Neural crest cell (in vitro differentiated cells): ENCODE measurements at places on chromosomes 2 and 18. TPM values are rescaled to one million over a fixed set of nuclear protein-coding genes. Genes with fewer than 3 reads are reported as not detected.

DNA sequence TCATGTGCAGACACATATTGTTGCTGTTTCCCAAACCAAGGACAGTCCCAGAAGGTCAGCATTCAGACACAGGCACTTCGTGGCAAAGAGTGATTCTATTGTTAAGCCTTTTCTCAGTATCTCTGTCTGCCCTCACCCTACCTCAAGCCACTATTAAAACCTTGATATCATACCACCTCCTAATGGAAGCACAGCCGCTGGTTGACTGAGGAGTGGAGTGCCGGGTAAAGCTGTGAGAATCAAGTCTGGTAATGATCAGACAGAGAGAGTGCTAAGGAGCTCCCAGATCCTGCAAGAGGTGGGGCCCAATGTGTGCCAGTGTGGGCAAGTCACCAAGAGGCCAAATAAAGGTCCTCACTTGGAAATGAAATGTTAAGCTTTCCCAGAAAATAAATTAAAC, 819.5 kb downstream of the BCL11A start:
- H3K36me3 ChIP-seq, result no peaks in the 10 kb centered on the region
- peaks cover 18% of the 10 kb centered on the region for H3K4me1 ChIP-seq
- H3K27ac ChIP-seq, result no peak overlapping the region
- H3K27me3 ChIP-seq, result no peaks in the 10 kb centered on the region

DNA sequence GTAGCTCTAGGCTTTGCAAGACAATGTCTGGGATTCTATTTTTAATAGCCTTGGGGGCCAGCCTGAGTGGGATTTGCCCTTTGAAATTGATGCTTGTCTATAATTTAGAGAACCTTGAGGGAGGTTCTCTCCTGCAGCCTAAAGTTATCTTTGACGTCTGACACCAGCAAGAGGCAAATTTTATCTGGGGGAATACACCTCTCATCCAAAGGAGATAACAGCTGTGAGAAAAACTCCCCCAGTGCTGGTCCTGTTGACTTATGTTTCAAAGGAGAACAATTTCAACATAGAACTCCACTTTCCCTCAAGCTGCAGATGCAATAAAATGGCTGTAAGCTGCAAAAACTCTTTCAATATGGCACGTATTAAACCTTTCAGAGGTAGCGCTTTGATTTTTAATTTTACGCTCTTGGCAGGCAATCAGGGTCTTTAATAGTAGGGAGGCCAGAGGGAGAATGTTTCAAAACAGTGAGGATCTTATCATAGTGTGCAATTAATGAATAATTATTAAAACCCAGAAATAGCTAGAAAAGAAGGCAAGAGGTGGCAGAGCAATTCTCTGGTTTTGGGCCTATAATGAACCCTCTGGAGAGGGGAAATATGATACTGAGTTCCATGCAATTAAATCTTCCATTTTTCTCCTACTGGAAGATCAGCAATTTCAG, 62.4 kb downstream of the LYPD1 start:
- H3K27ac ChIP-seq, result no peak overlapping the region
- peaks cover 7% of the 10 kb centered on the region for H3K27me3 ChIP-seq
- no peaks in the 10 kb centered on the region for H3K36me3 ChIP-seq

Gene BOLL
- total RNA-seq, result not detected in 2 replicates

Gene IL18R1
- total RNA-seq, result not detected in 2 replicates

DNA sequence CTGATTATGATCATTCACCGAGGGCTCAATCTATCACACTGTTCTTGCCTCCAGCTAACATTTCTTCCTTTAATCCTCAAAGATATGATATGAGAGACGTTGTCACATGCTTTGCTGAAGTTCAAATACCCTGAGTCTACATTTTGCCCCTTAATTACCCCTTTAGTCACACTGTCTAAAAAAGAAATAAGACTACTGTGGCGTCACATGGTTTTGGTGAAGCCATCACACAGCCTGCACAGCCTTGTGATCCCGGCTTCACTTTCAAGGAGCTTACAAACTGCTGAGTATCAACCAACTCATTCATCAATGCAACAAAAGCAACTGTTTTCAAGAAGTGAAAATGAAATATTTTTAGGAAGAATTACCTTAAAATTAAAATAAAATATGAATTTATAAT, 31.9 kb upstream of the SOCS6 start:
- no peaks in the 10 kb centered on the region for H3K27me3 ChIP-seq
- H3K4me3 ChIP-seq, result no peak overlapping the region
- no peaks in the 10 kb centered on the region for H3K4me1 ChIP-seq
- H3K27ac ChIP-seq, result no peak overlapping the region
